Uterus (tissue), 4 donors: ENCODE measurements at places on chromosomes 16 and 17.

GRCh38 chr16:9533042-9533441 lies 441.6 kb downstream of the HAPSTR1 start:
- no peak for DNase-seq

- DNase-seq: no peak
Measured at GRCh38 chr17:43787728-43788127, 7.5 kb downstream of the CFAP97D1 start.

DNA sequence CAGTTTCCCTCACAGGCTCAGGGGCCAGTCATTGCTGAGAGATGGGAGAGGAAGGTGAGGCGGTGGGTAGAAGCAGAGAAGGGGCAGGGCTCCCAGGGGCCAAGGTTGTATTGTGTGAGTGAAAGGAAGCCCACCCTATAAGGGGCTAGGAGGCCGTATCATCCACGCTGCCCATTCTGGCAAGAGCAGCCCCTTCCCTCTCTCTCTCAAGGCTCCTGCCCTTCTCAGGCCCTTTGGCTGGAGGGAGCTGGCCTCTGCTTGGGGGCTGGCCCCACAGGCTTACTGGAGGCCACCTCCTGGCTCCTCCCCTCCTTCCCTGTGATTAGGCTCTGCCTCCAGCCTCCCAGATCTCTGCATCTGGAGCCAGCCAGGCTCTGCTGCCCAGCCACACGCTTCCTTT lies 7.6 kb downstream of the TBKBP1 start:
- no peak for DNase-seq

DNA sequence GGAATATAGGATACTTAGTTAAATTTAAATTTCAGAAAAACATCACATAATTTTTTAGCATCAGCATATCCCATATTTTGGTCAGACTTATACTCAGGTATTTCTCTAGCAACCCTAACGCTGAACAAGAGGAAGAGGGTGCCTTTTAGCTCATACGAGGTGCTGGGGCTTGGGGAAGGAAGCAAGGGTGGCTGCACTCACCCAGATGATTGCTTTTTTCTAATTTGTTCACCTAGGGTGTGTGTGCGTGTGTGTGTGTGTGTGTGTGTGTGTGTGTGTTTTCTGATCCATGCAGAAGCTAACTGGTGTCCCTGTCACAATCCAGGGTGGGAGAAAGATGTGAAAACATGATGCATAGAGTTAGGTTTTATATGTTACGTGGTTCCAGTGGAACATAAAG lies 81.2 kb downstream of the WNT3 start:
- no peak for DNase-seq

- no peak for DNase-seq
Measured at GRCh38 chr17:68570526-68570925, 30.6 kb downstream of the FAM20A start.

- DNase-seq: no peak
Measured at GRCh38 chr17:48134912-48135480, 27.4 kb downstream of the SNX11 start.

GRCh38 chr17:48497103-48497502 lies 33.7 kb downstream of the HOXB1 start:
- DNase-seq: no peak

GRCh38 chr16:89096768-89097391 lies 3.2 kb downstream of the ACSF3 start:
- no peak for DNase-seq

GRCh38 chr16:19295393-19295792 lies 9.9 kb downstream of the CLEC19A start:
- no peak for DNase-seq

DNA sequence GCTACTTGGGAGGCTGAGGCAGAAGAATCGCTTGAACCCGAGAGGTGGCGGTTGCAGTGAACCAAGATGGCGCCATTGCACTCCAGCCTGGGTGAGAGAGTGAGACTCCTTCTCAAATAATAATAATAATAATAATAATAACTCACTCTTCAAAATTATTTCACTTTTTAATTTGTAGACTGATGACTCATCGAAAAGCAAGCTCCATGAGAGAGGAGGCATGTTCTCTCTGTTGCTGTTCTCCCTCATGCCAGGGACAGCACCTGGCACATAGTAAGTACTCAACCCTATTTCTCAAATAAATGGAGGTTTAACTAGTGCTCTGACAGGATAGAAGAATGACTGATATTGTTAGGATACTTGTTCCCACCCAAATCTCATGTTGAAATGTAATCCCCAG lies 265.3 kb downstream of the CEP112 start:
- DNase-seq: no peak

DNA sequence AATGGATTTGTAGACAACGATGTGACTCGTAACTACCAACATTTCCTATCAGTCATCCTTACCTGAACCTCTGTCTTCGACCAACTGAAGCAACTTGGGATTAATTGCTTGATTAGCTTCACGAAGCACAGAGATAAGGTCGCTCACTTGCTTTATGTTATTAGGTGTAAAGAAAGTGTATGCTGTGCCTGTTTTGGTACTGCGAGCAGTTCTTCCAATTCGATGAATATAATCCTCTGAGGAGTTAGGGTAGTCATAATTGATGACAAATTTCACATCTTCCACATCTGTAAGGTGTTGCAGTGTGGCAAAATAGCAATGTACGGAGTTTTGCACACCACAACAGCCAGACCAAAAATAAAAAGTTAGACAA lies 3.6 kb upstream of the POLG2 start:
- DNase-seq: no peak

GRCh38 chr17:74465378-74466110 lies 890 bp upstream of the CD300A start:
- DNase-seq: no peak

DNA sequence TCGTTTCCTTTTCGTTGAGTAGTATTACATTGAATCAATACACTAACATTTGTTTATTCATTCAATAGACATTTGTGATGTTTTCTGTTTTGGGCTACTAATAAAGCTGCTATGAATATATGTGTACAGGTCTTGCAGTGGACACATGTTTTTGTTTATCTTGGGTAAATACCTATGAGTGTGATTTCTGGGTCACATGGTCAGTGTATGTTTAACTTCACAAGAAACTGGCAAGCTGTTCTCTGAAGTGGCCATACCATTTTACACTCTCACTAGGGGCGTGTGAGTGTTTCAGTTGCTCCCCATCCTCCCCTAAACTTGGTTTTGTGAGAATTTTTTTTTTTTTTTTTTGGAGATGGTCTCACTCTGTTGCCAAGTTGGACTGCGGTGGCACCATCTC lies 35.0 kb downstream of the PKD1L3 start:
- DNase-seq: no peak

- no peak for DNase-seq
Measured at GRCh38 chr16:53093162-53093744, 38.5 kb downstream of the CHD9 start.

DNA sequence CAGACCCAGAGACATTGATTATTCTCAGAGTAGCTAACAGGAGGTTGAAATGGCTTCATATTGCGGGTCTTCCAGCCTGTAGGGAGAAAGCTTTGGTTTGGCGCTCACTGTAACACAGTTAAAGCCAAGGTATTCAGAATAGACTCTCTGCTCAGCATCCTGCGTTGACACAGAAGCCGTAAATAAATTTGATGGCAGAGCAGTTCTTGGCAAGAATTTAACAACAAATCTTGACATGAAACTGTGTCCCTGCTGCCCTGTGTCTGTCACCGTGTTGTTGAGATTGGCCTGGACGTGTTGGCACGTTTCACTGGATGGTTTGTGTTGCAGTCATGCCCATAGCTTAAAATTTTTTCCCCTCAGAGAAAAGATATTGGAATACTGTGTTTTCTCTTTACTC lies 359.6 kb downstream of the SNX29 start:
- DNase-seq: no peak

DNA sequence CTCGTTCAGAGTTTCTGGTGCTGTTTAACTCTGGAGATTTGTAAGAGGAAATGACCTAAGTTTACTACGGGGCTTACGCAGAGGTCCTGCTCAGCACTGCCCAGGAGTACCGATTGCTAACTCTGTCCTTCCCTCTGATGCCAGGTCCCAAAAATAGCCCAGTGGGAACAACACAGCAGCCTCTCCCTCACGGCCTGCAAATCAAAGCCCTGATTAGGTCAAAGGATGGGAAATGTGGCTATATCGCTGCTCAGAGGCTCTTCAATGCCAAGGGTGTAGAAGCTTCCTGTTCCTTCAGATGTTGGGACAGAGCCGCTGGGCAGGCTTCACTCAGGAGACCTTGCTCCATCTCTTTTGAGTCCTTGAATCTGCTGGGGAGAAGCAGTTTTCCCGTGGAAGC lies 174.2 kb upstream of the KCNJ16 start:
- no peak for DNase-seq

DNA sequence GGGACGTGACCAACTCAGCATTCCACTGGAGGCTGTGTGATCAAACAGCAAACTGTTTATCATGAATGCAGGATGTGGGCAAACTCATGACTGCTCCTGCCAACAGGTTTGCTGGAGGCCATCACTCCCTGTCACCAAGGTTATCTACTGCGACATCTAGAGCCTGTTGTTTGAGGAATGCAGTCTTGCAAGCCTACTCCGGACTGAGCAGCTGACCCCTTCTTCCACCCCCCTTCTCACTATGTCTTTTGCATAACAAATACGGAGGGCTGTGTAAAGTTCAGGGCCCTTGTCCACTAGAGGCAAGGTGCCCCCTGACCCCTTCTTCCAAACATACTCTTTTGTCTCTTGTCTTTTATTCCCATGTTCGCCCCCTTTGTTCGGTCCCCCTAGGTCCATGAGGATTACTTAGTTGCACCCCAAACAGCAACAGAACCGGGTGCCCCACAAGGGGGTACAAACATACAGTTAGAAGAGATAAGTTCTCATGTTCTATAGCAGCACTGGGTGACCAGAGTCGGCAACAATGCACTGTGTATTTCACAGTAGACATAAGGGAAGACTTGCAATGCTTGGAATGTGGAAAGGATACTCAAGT lies 28.7 kb downstream of the MEAK7 start:
- no peak for DNase-seq

- DNase-seq: peak; percentile 73
Measured at GRCh38 chr17:82241183-82241925, 12.5 kb downstream of the SLC16A3 start.

DNA sequence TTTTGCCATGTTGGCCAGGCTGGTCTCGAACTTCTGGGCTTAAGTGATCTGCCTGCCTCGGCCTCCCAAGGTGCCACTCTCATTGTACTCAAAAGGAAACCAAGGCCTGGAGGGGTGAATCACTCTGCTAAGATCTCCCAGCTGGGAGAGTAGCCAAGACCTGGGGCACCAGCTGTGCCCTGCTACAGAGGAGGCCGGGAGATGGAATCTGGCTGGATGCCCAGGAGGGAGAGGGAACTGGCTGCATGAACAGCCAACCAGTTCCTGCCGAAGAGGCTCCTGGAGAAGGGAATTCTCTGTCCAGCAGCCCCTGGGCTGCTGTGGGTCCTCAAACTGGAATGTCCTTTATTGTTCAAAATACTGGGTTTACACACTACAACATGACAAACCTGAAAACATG lies 238.7 kb upstream of the CIBAR2 start:
- DNase-seq: peak; percentile 67

GRCh38 chr16:82220541-82220940 lies 50.5 kb upstream of the MPHOSPH6 start:
- no peak for DNase-seq

DNA sequence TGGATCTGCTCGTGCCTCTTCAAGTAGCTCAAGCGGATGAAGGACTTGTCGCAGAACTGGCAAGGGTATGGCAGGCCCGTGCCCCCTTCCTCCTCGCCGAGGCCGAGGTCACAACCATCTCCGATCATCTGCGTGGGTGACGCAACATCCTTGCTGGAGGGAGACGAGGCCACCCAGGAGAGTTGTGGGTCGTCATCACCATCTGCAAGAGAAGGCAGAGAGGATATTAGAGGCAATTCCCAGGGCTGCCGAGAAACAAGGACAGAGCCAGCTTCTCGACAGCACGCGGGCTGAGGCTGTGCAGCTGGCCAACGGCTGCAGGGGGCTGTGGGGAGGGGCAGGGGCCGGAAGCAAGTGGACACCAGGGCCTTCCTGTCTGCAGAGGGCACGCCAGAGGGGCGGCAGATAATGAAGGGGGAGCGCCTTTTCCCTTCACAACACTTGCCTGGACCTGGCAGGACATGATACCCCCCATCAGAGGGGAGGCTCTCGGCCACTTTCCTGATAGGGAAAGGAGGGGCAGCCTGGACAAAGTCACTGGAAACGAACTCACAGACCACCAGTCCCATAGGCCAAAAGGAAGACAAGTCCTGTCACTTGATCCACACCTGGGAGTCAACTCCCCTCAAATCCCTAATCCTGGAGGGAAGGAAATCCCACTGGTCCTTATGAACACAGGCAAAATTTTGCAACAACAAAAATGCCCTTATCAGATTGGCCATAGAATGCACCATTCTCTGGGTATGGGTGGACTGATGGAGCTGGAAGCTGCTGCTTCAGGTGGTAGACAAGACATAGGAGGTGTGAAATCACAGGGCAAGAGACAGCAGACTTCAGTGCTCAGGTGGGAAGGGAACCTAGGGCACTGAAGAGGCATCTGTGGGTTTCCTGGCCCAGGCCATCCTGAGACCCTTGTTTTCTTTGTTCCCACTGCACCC lies 217.0 kb downstream of the ZNF423 start:
- no peak for DNase-seq

DNA sequence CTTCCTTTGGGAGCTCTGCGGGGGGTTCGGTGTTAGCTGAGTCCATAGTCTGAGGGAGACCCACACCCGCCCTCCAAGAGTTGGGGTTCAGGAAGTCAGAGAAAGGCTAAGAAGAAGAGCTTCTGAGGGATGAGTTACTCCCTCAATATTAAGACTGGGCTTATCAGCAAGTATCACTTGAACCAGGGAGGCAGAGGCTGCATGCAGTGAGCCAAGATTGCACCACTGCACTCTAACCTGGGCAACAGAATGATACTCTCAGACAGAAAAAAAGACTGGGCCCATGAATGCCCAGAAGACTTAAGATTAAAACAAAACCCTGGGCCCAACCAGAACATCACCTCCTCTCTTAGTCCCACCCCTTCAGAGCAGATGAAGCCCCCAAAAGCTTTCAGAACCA lies 6.0 kb downstream of the NKIRAS2 start:
- no peak for DNase-seq

- no peak for DNase-seq
Measured at GRCh38 chr16:708959-709358, 3.4 kb upstream of the FBXL16 start.
